ENCODE measurements at places on chromosomes 7 and 10.

DNA sequence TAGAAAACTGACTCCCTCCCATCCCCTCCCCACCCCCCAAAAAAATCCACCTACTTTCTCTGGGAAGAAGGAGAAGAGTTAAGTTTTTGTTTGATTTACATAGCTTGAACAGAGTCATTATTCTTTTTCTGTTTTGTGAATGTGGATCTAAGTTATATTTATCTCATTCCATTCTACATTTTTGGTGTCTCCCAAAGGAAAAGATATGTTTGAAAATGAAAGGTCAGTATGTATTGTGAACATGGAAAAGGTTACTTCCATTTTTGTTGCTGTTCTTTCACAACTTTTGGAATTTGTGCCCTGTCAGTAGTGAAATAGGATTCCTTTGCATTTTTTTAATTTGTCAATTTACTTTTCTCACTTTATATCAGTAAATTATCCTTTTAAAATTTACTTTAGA lies 547.9 kb downstream of the SUGCT start:
- no peak for ATAC-seq

DNA sequence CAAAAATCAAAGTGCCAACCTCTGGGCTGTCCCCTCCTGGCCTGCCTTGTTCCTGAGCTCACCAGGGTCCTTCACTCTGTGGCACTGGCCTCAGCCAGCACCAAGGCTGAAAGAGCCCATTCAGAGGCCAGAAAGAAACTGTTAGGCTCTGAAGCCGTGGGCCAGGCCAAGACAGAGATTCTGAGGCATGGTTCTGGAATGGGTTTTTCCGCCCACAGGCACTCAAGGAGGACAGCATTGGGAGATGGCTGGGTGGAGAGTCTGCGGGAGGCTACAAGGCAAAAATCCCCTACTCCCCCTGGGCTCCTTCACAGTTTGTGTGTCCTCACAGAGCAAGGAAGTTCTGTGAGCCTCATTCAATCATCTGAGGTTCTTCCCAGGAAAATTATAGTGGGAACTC lies 31.7 kb downstream of the GRIFIN start:
- no peak for ATAC-seq

DNA sequence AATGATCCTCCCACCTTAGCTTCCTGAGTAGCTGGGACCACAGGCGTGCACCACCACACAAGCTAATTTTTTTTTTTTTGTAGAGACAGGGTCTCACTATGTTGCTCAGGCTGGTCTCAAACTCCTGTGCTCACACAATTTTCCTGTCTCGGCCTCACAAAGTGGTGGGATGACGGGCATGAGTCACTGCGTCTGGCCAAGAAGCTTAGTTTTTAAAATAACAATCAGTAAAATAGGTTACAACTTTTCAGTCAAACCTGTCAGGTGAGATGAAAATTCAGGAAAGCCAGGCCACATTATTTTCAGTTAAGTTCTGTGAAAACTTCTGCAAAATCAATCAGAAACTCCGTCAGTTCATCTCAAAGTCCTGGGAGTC lies 55.4 kb downstream of the FAM241B start:
- no peak for ATAC-seq

DNA sequence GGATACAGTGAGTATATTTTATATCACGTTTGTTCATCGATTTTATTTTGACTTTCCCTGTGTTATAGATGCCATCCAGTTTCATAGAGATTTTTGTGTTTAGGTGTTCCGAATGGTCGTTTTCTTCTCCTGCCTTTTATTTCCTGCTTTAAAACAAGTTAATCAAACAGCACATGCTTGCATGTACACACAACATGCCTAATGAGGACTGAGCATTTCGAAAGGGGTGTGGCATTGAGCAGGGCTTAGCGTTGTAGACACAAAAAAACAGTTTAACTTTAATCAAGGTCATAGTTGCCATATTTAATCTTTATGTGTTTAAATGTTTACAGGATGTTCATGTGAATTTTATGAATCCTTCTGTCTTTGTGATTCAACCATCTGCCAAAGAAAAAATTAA lies 430.5 kb upstream of the GALNT17 start:
- ATAC-seq: peak; percentile 80

DNA sequence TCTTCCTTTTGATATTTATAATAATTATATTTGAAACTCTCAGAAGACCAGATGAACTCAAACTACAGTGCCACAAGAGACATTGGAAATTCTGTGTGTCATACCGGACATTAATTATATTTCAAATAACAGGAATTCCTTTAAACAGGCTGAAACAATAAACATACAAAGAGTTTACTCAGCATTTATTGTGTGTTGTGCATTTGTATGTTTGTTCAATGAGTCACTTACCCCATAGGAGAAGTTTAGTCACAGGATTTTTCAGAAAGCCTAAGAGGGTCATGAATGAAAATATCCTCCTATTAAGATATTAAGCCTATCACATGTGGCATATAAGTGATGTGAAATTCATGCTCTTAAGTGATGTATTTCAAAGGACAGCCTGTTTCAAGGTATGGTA lies 566.8 kb downstream of the CNTNAP2 start:
- ATAC-seq: no peak

DNA sequence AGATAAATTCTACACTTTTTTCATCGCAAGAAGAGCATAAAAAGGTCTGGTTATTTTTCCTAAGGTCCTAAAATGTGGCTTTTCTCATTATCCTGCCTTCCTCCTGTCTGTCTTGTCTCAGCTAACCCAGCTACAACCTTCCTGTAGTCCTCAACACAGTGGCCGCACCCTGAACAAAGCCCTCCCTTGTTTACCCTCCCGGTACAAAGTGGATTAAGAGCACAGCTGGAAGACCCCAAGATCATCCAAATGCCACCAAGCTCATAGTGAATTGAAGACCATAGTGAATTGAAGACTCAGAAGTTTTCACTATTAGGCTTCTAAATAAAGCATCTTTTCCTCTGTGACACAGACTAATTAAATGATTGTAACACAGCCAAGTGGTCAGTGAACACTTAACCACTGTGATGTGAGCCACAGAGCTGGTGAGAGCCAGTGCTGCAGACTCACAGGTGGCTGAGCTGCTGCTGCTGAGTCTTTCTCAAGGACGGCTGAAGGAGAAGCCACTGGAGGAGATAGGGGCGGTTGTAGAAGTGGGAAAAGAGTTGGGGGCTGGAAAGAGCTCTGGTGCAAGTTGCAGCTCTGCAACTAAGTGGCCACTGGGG lies 123.6 kb downstream of the ATXN7L1 start:
- no peak for ATAC-seq

Data from esophagus mucosa (tissue), 1 donor.